ENCODE measurements at places on chromosomes 4 and X.

DNA sequence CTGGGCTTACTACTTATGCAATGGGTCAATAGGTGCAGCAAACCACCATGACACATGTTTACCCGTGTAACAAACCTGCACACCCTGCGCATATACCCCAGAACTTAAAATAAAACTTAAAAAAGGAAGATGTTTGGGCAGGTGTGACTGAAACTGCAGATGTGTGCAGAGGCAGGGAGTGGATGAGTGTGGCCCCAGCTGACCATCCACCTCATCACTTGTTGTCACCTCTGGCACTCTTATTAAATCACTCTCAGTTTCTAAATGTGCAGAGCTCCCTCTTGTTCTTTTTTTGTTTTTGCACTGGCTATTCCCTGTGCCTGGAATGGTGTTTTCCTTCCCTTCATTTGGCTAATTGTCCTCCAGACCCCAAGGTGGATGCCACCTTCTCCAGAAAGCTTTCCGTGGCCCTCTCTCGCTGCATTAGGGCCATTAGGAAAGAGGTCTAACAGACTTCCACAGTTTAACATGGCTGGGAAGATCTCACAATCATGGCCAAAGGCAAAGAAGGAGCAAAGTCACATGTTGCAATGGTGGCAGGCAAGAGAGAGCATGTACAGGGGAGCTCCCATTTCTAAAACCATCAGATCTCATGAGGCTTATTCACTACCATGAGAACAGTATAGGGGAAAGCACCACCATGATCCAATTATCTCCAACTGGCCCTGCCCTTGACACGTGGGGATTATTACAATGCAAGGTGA lies 58.5 kb downstream of the SLC2A9 start:
- no peak for DNase-seq

DNA sequence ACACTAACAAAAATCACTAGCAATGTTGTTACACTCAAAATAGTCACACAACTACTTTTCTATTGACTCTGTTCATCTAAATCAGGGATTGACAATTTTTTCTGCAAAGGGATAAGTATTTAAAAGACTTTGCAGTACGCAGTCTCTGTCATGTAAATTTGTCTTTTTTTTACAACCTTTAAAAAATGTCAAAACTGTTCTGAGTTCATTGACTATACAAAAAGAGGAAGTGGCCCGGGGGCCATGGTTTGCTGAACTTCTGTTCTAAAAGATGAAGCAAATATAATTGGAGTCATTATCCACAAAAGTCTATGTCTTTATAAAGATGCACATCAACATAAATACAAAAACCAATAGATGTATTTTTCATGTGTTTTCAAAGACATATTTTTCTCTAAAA lies 1310.3 kb downstream of the RPA4 start:
- no peak for DNase-seq

DNA sequence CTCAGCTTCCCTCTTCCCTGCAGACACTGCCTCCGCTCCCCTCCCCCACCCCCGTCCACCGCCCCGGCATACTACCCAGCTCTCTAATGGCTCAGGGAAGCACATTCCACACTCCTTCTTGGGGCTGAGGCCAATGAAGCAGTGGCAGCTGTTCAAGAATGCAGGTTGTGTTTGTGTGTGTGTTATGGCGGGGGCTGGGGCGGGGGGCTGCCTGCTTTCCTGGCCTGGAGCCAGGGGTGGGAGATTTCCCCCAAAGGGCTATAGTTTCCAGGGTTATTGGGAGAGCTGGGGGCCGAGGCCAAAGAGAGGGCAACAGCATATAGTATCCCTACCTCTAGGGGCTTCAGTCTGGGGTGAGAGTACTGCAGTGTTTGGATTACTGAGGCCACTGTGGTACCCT lies 149.4 kb downstream of the EFNB1 start:
- no peak for DNase-seq

DNA sequence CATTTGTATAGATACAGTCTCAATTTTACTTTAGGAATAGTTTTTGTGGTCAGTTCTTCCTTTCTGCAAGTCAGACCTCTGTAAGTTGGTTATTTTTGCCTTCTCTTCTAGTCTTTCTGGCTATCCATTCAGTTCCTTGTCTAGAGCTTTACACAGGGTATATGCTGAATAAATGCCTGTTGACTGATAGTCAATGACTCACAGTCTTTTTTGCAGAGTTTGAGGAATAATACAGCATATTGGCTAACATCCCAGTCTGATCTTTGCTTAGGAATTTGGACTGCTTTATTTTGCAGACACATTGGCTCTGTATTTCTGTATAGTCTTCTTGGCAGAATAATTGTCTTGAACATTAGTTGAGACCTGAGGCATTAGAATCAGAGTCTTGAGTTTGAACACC lies 132.4 kb downstream of the MAGEC1 start:
- no peak for DNase-seq

DNA sequence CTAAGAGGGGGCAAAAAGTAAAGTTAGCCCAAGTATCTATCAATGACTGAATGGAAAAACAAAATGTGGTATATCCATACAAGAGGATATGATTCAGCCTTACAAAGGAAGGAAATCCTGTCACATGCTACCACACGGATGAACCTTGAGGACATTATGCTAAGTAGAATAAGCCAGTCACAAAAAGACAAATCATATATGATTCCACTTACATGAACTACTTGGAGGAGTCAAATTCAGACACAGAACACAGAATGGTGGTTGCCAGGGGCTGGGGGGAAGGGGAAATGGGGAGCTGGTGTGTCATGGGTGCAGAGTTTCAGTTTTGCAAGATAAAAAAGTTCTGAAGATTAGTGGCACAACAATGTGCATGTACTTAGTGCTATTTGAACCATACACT lies 101.8 kb downstream of the SH3KBP1 start:
- no peak for DNase-seq

GRCh38 chr4:16157609-16158503 lies 68.4 kb downstream of the TAPT1 start:
- no peak for DNase-seq

DNA sequence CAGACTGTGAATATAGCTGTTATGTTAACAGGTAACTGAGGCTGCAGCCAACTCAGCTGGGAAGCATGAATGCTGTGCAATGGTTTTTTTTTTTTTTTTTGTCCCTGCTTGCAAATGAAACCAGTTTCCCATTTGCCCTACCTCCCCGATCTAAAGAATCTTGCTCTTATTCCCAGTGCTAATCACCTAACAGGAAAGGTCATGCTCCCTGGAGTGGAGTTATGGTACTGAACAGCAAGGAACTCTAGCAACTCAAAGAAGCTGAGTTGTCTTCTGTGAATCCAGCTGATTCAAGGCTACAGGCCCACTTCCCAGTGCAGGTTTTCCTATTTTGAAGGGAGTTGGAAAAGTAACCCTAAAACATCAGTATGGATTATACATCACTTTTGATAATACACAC lies 52.1 kb downstream of the HTR2C start:
- no peak for DNase-seq

- DNase-seq = no peak
These were observed 289.5 kb upstream of the PPARGC1A start for GRCh38 chr4:24179201-24179840.

DNA sequence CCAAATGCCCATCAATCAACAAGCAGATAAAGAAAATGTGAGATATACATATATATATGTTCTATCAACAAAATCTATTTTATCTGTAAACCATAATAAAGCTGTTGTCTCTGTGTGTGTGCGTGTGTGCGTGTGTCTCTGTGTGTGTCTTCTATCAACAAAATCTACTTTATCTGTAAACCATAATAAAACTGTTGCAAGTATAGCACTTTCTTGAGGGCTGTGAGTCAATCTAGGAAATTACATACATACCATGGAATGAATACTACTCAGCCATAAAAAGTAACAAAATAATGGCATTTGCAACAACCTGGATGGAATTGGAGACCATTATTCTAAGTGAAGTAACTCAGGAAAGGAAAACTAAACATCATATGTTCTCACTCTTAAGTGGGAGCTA lies 12.5 kb upstream of the PLK4 start:
- DNase-seq = no peak

- no peak for DNase-seq
These were observed 247.9 kb upstream of the PPP1R2C start for GRCh38 chrX:43025806-43026315.

GRCh38 chr4:169601016-169601771 lies 11.2 kb downstream of the NEK1 start:
- DNase-seq = no peak

DNA sequence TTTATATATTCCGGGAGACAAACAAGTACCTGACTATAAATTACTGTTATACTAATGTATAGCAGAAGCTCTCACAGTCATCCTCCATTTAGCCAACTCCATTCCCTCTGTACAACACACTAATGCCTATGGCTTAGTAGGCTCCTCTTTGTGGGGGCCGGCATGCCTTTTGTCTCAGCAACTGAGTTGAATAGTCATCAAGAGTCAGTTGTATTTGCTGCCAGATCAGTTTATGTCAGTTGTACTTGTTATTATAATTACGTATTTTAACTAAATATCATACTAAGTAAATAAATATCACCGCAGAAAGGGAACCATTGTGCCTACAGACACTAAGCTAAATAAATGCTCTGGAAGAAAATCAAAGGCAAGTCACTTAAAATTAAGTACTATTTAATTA lies 9.9 kb downstream of the PRMT9 start:
- no peak for DNase-seq

DNA sequence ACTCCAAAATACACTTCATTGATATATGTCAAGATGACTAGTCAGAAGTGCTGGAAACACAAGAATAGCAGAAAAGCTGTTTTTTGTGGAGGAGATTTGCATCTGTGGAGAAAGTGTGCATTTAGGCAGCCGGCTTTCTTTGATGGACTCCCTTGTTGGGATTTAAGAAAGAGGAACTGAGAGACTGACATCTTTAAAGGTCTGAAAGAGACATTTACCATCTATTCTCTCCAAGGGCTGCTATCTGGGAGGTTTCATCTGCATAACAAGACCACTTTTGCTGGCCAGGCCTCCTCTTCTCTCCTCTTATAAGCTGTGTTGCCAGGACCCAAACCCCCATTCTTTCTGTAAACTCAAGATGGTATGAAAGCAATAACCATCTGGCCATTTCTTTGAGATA lies 1065.0 kb downstream of the NLGN4X start:
- DNase-seq = no peak

DNA sequence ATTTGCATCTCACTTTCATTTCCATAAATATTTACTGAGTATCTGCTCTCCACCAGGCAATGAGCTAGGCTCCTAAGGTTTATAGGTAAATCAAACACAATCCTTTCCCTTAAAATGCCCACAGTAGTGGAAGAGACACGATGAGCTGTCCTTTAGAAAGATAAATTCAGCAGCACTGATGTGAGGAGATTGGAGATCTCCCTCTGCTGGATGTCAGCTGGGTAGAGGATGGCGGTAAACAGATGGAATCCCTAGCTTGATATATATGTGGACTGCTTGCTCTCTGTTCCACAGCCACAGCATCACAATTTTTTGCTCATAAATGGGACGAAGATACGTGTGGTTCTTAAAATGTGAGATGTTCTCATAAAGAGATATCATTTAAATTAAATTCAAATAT lies 216.4 kb upstream of the RASGEF1B start:
- no peak for DNase-seq

- no peak for DNase-seq
These were observed 576.7 kb upstream of the DIPK2B start for GRCh38 chrX:45777366-45777765.

- peak; percentile 33 for DNase-seq
These were observed 2.9 kb downstream of the EDA start for GRCh38 chrX:69618803-69619202.

DNA sequence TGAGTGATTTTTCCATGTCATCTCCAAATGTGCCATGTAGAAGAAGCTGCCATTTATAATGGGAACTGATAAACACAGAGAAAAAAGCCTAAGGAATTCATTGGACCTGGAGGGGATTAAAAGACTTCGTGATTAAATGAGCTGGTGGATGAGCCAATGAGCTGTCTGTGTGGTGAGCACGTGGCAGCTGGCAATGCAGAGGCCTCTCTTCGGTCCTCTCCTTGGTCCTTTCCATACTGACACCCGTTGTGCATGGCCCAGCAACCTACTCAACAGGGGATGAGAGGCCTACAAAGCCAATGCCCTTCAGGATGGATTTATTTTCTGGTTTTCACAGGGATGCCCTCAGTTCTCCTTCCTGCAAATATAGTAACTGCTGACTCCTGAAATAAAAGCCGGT lies 87.7 kb upstream of the STS start:
- DNase-seq = no peak

DNA sequence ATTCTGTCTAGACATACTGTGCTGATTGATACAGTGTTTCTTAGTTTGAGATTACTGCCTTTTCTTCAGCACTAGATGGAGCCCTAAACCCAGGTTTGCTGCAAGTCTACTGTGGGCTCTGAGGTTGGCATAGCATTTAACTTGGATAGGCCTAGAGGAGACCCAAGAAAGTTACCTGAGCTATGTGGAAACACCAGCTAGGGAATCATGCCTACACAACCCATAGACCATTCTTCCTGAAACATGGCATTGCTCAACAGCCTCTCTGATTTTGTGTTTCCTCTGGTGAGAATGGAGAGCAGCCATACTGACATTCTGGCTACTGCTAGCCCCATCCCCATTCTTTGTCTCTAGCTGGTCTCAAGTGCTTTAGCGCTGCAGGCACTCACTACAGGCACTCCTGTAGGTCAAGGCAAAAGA lies 287.7 kb upstream of the PCDH18 start:
- peak; percentile 46 for DNase-seq

GRCh38 chrX:115337491-115338144 lies 48.1 kb downstream of the LUZP4 start:
- no peak for DNase-seq

DNA sequence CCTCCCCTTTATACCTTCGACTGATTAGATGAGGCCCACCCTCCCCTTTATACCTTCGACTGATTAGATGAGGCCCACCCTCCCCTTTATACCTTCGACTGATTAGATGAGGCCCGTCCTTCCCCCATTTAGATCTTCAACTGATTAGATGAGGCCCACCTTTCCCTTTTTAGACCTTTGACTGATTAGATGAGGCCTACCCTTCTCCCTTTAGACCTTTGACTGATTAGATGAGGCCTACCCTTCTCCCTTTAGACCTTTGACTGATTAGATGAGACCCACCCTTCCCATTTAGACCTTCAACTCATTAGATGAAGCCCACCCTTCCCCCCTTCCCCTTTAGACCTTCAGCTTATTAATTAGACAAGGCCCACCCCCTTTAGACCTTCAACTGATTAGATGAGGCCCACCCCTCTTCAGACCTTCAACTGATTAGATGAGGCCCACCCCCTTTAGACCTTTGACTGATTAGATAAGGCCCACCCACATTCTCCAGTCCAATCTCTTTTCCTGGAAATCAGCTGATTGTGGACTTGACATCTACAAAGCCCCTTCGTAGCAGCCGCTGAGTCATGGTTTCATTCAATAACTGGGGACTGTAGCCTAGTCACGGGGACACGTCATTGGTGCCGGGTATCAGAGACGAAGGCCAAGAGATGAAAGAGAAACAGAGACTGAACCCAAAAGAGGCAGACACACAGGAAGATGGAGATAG lies 28.8 kb upstream of the IL3RA start:
- DNase-seq = no peak

- DNase-seq = no peak
These were observed 63.1 kb upstream of the GRPR start for GRCh38 chrX:16060252-16060651.

GRCh38 chr4:70153937-70154336 lies at the start of gene PRR27:
PRR27 (plus strand) TSS chr4:70154237; CDS start chr4:70154376, 139 bp downstream.
- no peak for DNase-seq
